Activated naive CD4-positive, alpha-beta T cell treated with anti-CD3 and anti-CD28 coated beads, Interleukin-2, amount 50 U/mL, for 72 hours (primary cell): ENCODE measurements at places on chromosomes 11 and 22. TPM values are rescaled to one million over a fixed set of nuclear protein-coding genes. Genes with fewer than 3 reads are reported as not detected.

The PKNOX2 gene
- not detected for total RNA-seq

The IGHMBP2 gene
- 60.2 TPM for total RNA-seq

The TBC1D10A gene
- total RNA-seq, result 36.9 TPM

The PIH1D2 gene
- 2.5 TPM for total RNA-seq

The RAB38 gene
- total RNA-seq, result 1.7 TPM

The ESRRA gene
- total RNA-seq, result 33.6 TPM

The CADM1 gene
- total RNA-seq, result not detected

The ASRGL1 gene
- total RNA-seq, result 5.5 TPM

The RNF215 gene
- total RNA-seq, result 6.8 TPM
